ENCODE measurements at places on chromosomes 1 and 21. TPM values are rescaled to one million over a fixed set of nuclear protein-coding genes. Genes with fewer than 3 reads are reported as not detected.

TDRD10 gene
- not detected for total RNA-seq

LCE1C gene
- not detected for total RNA-seq

PKLR gene
- total RNA-seq = not detected

SLC6A9 gene
- 7.4 TPM for total RNA-seq

AGT gene
- 2.0 TPM for total RNA-seq

AGRN gene
- total RNA-seq = 97.3 TPM

TFF3 gene
- total RNA-seq = 0.29 TPM

PGLYRP4 gene
- total RNA-seq = not detected

PFKFB2 gene
- total RNA-seq = 5.3 TPM

THEM4 gene
- 10.6 TPM for total RNA-seq

CD1E gene
- total RNA-seq = not detected

BCL2L15 gene
- under 0.01 TPM for total RNA-seq

COL6A1 gene
- total RNA-seq = 1,502 TPM

GUCA2B gene
- not detected for total RNA-seq
